ENCODE measurements at places on chromosomes 5 and 9.
A peak's percentile ranks its signal among the peaks of the same experiment; 100 is the strongest.

DNA sequence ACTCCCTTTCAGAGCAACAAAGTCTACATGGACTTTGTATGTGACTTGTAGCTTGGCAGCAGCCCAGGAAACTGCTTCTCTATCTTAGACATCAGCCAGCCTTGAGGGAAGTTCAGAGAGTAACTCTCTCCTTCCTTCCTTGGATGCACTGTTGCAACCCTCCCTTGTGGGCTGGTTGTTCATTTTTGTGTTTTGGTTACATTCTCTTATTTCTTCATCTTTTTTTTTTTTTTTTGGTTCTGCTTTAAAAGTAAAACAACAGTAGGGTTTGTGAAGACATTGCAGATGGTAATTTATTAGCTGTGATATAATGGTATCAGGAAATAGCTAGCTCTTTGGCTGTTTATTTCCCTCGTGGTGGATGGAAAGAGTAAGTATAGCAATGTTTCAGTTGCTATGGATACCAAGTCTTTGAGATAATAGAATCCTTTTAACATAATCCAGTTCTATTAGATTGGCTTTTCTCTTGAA lies 97.9 kb upstream of the MAMDC2 start:
- no peak for DNase-seq

DNA sequence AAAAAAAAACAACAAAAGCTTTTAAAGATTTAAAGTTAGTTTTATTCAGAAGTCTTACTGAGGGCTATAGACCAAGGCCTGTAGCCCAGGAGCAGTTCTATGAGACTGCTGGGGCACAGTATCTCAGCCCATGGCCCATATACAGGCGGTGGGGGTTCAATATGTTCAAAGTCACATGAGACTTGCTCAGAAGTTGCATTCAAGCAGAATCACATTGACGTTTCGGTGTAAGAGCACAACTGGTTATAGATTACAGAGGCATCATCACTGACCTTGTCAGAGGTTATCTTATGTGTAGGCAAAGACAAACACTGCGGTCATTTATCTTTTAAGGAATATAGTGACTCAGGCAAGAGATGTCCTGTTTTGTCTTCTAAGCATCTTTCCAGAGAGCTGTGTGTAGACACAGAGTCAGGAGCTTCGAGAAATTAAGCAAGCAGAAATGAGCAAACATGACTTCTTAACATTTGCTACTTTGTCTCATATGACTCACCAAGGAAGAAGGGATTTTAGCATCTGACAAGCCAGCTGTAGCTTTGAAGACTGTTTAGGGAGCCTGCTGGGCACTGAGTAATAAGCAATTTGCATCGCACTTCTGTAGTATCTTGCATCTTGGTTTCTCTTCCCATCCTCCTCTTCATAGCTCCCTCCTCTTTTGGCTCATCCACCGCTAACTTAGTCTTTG lies 12.9 kb upstream of the F2RL1 start:
- peak; percentile 42 for DNase-seq

DNA sequence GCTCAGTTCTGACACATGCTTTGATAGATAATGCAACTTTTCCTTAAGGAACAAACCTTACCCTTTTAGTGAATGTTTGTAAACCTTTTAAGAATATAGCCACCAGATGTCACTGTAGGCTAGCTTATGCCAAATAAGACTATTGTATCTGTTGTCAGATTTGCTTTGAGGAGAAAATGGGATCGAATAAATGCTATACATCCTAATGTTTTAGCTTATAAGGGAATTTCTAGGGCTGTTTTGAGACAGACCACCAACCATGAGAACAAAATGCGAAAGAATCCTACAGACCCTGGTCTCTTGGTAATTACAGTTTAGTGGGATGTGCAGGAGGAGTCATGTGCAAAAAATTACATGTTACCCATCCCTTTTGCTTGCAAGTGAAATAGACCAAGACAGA lies 127.6 kb upstream of the NMUR2 start:
- DNase-seq, result peak; percentile 34

DNA sequence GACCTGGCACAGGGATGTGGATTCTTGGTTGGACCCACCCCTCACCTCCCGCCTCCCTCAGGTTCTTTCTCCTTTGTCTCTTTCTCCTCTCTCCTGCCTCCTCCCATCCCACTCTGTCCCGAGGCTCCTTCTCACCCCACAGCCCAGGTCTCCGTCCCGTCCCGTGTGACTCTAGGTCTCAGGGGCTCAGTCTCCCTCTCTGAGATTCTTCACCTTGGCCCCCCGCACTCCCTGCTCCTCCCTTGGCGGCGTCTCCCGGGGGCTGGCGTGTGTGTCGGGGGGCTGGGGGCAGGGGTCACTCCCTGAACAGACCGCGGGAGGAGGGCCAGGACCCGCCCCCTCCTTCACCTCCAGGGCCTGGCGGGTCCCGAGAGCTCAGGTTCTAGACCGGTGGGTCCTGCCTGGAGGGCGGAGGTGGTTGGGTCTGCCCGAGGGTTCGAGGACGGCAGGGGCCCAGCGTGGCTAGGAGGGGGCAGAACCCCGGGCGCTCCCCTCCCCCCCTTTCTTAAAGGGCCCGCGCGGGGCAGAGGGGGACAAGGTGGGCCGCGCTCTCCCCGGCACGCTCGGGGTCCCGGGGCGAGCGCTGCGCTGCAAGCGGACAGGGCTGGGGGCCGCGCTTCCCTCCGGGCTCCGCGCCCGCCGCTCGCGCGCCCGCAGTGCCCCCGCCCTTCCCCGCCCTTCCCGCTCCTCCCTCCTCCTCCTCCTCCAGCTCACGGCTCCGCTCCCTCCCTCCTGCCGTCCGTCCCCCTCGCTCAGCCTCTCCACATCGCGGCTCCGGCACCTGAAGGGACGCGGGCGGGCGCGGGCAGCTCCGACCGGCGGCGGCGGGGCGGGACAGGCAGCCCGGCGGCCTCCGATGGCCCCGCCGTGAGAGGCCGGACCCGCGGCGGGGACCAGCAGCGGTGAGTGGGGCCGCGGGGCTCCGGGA lies at the start of gene PSD2:
PSD2 (plus strand) TSS at position 735 of the 928 bp plus-strand sequence. CDS start 13,633 bp downstream, outside the sequence.
- DNase-seq, result peak; percentile 40

GRCh38 chr9:124450241-124450924 lies at the start of gene ADGRD2:
Gene ADGRD2, plus strand, starts transcription at chr9:124450451. Its CDS starts 1,216 bp downstream, at chr9:124451667.
- no peak for DNase-seq

DNA sequence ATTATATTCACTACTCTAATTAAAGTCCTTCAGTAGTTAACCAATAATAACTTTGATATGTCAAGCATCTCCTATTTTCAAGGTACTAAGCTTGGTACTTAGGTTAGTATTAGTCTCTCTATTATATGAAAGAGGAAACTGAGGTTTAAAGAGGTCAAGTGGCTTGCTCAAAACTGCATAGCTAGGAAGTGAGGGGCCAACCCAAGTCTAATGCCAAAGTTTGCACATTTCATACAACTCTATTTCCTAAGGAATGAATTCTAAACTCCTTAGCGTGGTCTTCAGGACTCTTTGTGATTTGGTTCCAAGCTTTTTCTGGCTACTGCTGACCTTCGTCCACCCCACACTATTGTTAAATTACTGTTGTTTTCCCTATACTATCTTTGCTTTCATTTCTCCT lies 9.9 kb upstream of the SHOC1 start:
- DNase-seq, result no peak

GRCh38 chr5:11064763-11065450 lies 303.9 kb upstream of the DAP start:
- DNase-seq, result peak; percentile 35

GRCh38 chr5:105230516-105231157 lies 1668.0 kb upstream of the NUDT12 start:
- no peak for DNase-seq

DNA sequence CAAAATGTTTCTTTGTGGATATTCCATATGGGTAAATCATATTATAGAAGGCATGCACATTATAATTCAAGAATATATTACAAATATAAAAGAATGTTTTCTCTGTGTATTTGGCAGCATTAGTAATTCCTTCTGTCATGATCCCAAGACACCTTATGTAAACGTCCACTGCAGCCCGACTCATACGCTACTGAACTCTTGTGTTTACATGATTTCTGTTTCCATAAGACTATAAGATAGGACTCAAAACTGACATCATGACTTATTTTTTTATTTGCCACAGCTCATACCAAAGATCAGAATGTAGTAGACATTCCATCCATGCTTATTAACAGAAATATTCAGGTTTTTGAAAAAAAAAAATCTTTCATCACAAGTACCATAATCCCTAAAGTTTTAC lies 234.1 kb downstream of the AP3B1 start:
- DNase-seq, result no peak

DNA sequence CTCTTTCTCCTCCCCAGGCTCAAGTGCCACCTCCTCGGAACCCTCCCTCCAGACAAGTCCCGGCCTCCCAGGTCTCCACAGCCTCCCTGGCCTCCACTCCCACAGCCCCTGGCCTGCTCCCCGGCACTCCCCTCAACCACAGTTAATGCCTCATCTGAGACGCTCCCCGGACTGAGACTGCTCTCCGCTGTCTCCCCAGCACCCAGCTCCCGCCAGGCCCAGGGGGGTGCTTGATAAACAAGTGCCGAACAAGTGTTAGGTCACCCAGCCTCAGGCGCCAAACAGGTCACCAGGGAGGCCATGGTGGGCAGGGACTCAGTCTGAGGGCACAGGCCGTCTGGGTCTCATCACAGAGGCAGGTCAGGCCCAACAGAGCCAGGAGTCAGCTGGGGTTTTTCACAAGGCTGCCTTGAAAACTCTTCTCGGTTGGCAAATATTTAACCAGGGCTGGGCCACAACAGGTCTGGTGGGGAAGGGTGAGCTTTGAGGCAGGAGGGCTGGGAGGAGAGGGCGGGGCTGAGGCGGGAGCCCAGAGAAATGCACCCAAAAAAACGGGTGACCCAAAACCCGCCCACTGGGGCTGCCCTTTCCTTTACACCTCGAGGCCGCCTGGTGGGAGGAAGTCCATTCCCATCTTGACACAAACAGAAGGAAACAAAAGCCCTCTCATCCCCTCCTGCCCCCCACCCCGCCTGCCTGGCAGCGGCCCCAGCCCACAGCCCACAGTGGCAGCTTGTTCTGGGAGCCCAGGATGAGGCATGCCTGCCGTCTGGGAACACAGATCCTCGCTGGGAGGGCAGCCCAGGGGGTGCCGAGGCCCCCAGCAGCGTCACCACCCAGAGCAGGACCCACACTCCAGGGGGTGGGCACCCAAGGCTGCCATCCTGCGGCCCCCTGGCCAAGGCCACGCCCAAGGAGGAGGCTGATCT lies 66.6 kb upstream of the STXBP1 start:
- DNase-seq, result peak; percentile 94

GRCh38 chr5:10374046-10375022 lies 20.8 kb downstream of the MARCHF6 start:
- no peak for DNase-seq

GRCh38 chr5:67404256-67405100 lies 207.9 kb upstream of the CD180 start:
- DNase-seq, result no peak

DNA sequence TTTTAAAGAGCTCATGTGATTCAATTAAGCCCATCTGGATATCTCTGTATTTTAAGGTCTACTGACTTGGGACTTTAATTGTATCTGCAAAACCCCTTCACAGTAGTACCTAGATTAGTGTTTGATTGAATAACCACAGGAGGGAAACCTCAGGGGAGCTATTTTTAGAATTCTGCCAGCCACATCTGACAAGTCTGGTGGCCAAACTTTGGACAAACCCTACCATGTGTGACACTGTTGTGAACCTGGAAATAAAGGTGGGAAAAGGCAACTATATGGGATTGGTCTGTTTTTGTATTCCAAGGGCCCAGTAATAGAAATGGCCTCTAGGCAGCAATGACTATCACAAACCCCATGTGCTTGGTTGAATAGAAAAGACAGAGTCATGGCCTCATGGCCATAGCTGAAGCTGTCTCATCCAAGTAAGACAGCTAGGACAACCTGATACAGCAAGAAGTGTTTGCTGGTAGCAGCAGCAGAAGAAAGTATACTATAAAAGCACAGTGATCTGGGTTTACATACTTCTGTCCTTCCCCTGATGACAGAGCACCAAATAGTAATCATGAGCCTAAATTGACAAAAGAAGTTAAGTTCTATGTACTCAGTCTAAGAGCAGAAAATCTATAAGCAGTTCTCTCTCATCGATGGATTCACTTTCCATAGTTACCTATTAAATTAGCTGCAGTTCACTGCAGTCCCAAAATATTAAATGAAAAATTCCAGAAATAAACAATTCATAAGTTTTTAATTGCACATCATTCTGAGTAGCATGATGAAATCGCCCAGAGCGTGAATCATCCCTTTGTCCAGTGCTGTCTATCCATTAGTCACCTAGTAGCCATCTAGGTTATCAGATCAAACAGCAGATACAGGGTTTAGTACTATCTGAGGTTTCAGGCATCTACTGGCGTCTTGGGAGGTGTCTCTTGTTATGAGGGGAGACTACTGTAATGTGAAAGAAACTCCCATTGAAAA lies 189.8 kb downstream of the ARHGAP26 start:
- DNase-seq, result no peak

Data from Calu3 (cell line).